ENCODE measurements at places on chromosomes 11 and 22.

DNA sequence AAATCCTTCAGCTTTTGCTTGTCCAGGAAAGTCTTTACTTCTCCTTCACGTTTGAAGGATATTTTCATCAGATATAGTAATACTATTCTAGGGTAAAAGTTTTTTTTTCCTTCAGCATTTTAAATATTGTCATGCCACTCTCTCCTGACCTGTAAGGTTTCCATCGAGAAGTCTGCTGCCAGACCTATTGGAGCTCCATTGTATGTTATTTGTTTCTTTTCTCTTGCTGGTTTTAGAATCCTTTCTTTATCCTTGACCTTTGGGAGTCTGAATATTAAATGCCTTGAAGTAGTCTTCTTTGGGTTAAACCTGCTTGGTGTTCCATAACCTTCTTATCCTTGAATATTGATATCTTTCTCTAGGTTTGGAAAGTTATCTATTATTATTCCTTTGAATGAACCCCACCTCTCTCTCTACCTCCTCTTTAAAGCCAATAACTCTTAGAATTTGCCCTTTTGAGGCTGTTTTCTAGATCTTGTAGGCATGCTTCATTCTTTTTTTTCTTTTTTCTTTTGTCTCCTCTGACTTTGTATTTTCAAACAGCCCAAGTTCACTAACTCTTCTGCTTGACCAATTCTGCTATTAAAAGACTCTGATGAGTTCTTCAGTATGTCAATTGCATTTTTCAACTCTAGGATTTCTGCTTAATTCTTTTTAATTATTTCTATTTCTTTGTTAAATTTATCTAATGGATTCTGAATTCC, 12.0 kb upstream of the WEE1 start:
- DNase-seq: no peak

GRCh38 chr11:6061475-6061874, 30.9 kb upstream of the OR56A1 start:
- no peak for DNase-seq

DNA sequence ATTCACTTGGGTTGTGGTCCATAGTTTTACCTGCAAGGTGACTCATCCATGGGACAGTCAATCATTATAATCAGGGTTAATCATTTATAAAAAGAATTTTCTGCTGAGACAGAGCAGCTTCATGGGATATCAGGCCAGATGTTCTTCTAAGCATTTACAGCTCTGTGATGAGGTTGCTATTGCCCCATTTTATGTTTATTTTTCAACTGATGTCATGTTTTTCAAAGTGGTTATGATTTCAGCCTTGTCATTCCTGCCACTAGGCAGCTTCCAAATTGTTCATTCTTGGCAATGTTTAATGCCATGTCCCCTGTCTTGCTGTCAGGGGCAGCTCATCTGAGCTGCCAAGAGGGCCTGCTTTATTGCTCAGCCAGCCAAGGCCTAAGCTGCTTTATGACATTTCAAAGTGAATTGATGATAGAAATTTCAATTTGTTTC, 35.9 kb upstream of the ZBED5 start:
- no peak for DNase-seq

GRCh38 chr11:82796998-82797961, 63.6 kb upstream of the FAM181B start:
- peak; percentile 47 for DNase-seq

DNA sequence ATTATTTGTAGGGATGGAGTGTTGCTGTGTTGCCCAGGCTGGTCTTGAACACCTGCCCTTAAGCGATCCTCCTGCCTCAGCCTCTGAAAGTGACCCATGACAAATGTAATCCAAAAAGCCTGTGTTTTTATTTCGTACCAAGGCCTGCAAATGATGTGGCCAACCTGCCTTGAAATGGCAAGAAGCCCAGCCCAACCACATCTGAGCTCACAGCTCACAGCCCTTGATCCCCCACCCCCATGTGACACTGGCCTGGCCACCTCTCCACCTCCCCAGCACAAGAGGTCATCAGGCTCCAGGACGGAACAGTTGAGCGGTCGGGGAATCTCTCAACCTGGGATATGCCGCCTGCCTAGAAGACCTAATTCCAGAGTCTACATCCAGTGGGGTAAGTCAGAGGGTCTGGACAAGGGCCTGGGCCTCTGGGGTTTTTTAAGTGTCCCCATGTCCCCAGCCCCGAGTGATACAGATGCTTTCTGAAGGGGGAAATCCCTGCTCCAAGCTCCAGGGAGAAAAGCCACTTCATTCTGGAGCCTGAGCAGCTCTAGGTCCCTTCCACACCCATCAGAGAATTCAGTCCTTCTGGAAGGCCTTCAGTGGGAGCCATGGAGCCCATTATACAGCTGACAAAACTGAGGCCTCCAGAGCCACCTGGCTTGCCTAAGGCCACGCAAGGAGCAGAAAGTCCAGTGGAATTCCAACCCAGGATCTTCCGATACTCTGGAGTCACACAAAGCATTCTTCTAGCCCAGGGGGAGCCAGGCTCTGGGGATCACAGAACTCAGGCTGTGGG, 70.7 kb downstream of the MN1 start:
- no peak for DNase-seq

DNA sequence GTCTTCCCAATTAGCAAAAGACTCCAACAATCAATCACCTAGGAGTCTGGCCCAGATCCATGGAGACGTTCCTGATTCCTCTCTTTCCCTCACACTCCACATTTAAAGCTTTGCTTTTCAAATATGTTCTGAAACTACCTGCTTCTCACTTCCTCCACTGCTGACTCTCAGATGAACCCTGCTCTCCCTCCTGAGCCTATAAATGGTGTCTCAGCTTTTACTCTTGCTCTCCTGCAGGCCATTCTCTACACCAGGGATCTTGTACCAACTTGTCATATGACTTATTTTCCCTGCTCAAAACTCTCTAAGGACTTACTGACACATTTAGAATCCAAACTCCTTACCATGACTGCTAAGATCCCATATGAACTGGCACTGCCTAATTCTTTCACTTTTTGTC, 138.4 kb upstream of the DDI1 start:
- no peak for DNase-seq

DNA sequence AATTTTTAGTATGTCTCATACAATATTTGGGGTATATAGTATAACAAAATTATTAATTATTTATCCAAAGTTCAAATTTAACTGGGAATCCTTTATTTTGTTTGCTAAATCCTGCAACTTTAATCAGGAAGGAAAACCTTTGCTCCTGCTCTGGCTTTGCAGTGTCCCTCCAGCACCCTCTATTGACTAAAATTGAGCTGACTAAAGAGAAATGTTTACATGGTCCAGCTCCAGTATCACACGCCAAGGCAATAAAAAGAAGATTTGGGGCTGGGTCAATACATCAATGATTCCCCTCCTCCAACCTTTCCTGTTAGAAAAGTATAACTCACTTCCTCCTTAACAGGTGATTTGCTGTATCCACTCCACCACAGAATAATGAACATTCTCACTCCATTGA, 153.0 kb upstream of the LRRC4C start:
- DNase-seq: no peak

- no peak for DNase-seq
These were observed 30.1 kb upstream of the RASD2 start for GRCh38 chr22:35510481-35510934.

DNA sequence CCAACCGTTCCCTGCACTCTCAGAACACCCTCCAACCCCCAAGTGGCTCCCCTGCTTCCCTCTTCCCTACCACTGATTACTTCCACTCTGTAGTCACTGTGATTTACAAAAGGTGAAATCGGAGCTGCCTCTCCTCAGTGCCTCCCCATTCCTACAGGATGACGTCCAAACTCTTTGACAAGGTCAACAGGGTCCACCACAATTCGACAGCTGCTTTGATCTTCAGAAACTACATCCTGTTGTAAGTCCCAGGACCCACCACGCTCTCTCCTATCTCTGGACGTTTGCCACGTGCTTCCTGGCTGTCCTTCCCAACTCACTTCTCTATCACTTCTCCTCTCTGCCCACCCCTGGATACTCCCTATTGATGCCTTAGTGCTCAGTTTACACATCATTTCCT, 85.0 kb upstream of the EIF3D start:
- DNase-seq: no peak

Data from substantia nigra (tissue), 51 donors.